ENCODE measurements at places on chromosomes 16 and 17. TPM values are rescaled to one million over a fixed set of nuclear protein-coding genes. Genes with fewer than 3 reads are reported as not detected.

Gene NPIPB13
- total RNA-seq: not detected

Gene CDH3
- 24.2 TPM for total RNA-seq

Gene FAM222B
- 17.9 TPM for total RNA-seq

Gene ST6GALNAC1
- 2.0 TPM for total RNA-seq

Gene HASPIN
- 1.8 TPM for total RNA-seq

Gene PER1
- 75.9 TPM for total RNA-seq

Gene DRC7
- 0.16 TPM for total RNA-seq

Gene TOM1L1
- total RNA-seq: 61.0 TPM

Gene FBXW10
- 0.38 TPM for total RNA-seq

Gene NOD2
- 2.3 TPM for total RNA-seq

Gene SBK1
- 19.0 TPM for total RNA-seq

Gene HIGD1B
- not detected for total RNA-seq

Gene RBFOX1
- total RNA-seq: 22.2 TPM

Gene SDR42E1
- 3.1 TPM for total RNA-seq

Gene ZNF385C
- 4.0 TPM for total RNA-seq

Gene KRTAP2-3
- total RNA-seq: not detected

Gene GPR139
- total RNA-seq: 0.38 TPM

Gene CCL3
- total RNA-seq: 1.3 TPM

Gene ZFP3
- total RNA-seq: 11.7 TPM

Gene C16orf89
- 1.2 TPM for total RNA-seq

Gene NPIPB2
- total RNA-seq: 10.0 TPM

Gene SCO1
- 25.6 TPM for total RNA-seq

Gene CACNA1G
- 23.5 TPM for total RNA-seq

Gene OR1F1
- not detected for total RNA-seq

Gene ZNF778
- 38.0 TPM for total RNA-seq

Gene ITGAL
- total RNA-seq: 3.8 TPM

Gene CHD9NB
- total RNA-seq: 0.93 TPM

Gene DHRS7C
- total RNA-seq: 1.7 TPM

Gene ABCA8
- 66.8 TPM for total RNA-seq

Gene TBC1D3C
- total RNA-seq: not detected

Gene EXOSC6
- total RNA-seq: 42.2 TPM

Gene MYO15B
- 185 TPM for total RNA-seq

Gene SALL1
- 5.9 TPM for total RNA-seq

Gene FA2H
- 0.38 TPM for total RNA-seq

Gene MYLK3
- 4.6 TPM for total RNA-seq

Gene SLC5A11
- total RNA-seq: not detected

Gene PMFBP1
- total RNA-seq: 3.1 TPM

Gene LITAFD
- not detected for total RNA-seq

Gene DDX42
- total RNA-seq: 147 TPM

Gene CBX2
- 13.8 TPM for total RNA-seq

Gene KRT12
- 50.0 TPM for total RNA-seq

Gene MYH3
- total RNA-seq: 774 TPM

Gene TP53TG3
- not detected for total RNA-seq

Gene KIF2B
- total RNA-seq: not detected

Gene NPIPB12
- 28.1 TPM for total RNA-seq

Gene ZNF469
- total RNA-seq: 11.7 TPM

Gene SRCIN1
- total RNA-seq: 14.8 TPM

Gene LMF1
- 50.5 TPM for total RNA-seq

Gene OR3A3
- not detected for total RNA-seq

Gene NSMCE1
- total RNA-seq: 40.5 TPM

Gene CCL17
- total RNA-seq: not detected

Gene WDR81
- total RNA-seq: 23.7 TPM

Gene NPIPA8
- total RNA-seq: 76.3 TPM

Gene PIRT
- 1.3 TPM for total RNA-seq

Gene MLYCD
- 6.7 TPM for total RNA-seq

Gene MYH11
- total RNA-seq: 190 TPM

Gene PYY
- not detected for total RNA-seq

Gene CDYL2
- 8.1 TPM for total RNA-seq
